ENCODE measurements at places on chromosomes 7 and 10. TPM values are rescaled to one million over a fixed set of nuclear protein-coding genes. Genes with fewer than 3 reads are reported as not detected.

- peak; percentile 23 for DNase-seq
Observed at GRCh38 chr7:28865601-28866144, 92.5 kb downstream of the TRIL start.

DNA sequence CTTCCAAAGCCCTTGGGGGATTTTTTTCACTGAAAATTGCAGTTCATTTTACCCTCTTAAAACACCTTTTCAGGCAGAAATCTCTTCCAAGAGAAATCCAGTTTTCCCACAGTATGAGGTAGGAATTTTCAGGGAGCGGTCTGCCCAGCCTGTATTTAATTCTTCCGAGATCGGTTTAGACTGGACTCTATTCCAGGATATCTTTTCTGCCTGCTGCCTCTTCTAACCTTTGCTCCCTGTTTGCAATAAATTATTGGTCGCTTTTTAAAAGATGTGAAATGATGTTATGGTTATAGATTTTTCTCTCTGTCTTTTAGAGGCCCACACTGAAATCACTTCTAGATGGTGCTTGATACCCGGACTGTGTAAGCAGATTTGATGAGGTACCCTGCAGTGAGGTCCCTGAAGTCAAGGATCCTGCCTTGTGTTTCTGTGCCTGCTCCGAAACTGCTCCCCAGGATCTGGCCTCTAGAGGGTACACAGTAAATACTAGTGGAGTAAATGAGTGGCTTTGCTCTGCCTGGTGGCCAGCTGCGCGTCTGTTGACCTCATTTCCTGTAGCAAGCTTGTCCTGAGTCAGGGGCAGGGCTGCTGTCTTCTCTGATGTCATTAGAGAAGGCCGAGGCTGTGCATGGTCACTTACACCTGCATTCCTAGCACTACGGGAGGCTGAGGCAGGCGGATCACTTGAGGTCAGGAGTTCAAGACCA, 191.6 kb downstream of the FANK1 start:
- DNase-seq = peak; percentile 44

GRCh38 chr7:43313628-43314378, 201.4 kb downstream of the HECW1 start:
- no peak for DNase-seq

DNA sequence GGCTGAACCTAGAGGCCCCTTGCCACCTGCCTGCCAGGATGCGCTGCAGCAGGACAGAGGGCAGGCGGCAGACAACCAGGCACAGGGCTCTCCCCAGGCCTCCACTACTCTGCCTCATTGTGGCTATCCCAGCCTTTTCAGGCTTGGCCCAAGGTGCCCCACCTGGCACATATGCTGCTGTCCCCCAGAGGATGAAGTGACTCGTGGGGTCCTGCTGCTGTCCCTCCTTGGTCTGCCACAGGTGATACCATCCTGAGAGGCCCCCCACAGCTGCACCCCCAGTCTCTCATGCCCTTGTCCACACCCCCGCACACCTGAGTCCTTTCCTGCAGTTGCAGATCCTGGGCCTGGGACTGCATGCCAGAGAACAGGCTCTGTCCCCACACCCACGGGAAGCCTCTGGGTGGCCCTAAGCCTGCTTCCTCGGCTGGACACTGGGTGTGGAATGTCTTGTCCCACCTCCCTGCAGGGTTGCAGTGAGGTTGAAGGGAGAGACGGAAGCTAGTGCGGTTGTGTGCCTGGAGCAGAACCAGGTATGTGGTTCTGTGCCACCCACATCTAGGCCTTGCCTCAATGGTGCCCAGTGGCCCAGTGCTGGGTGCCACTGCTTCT, 55.3 kb downstream of the RASGEF1A start:
- no peak for DNase-seq

DNA sequence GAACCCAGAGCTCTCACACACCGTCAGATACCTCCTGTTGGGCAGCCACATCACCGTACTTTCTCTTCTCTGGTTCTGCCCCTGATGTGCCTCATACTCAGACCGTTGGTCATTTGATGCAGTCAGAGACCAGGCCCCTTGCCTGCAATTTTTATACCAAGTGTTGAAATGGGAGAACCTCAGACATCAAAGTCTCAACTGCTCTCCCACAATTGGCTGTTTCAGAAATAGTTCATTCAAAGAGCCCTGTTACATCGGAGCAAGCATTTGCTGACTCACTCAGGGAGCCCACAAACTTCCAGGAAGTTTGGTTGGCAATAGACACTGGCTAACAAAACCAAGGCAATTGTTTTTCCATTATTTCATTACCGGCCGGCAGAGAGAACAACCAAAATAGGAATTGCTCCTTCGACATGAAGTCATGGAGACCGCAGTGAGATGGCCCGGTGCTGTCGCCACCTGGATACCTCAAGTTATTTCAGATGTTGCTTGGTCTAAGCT, 33.5 kb upstream of the ADAM12 start:
- no peak for DNase-seq

DNA sequence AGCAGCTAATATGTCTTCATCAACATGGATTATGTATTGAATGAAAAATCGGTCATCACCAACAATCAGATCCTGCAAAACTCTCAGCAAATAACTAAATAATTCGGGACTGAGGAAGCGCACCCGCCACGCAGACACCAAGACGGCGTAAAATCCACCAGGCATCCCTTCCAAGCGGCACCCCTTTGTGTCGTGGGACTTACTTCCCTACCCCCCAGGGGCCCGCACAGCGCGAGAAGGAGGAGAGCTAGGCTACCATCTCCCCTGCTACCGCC, 721 bp downstream of the ARL3 start:
- no peak for DNase-seq

- peak; percentile 67 for DNase-seq
Observed at GRCh38 chr10:97321032-97321803, 2.1 kb downstream of the FRAT1 start.

DNA sequence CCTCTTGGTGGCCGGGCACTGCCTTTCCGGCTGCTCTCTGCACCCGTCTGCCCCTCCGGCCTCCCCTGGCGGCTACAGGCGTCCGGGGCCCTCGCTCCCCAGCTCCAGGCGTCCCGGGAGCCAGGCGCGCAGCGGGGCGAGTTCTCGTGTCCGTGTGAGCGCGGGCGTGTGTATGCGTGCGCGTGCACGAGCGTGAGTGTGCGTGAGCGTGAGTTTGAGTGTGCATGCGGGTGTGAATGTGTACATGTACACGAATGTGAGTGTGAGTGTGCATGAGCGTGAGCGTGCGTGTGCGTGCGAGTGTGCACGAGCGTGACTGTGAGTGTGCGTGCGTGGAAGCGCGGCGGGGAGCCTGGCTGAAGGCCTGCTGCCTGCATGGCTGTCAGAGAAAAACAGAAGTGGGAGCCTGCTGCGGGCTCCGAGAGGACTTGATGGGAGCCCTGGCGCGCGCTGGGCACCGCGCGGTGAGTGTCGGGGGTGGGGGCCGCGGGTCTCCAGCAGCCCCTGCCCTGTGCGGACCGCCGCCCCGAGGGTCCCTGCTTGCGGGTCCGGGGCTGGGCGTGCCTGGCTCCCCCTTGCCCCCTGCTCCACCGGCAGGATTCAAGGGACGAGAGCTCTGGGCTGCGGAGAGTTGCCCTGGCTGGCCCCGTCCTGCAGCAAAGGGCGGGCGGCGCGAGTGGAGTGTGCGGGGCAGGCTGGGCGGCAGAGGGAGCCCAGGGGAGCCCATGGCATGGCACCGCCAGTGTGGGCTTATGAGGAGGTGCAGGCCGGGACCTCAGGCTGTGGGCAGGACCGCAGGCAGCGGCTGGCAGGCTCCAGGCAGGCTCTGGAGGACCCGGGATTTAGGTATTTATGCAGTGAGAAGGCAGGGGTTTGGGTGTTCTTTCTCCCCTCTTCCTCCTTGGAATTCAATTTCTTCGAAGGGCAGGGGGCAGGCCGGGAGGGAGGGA, 75.8 kb upstream of the EN2 start:
- DNase-seq = no peak

DNA sequence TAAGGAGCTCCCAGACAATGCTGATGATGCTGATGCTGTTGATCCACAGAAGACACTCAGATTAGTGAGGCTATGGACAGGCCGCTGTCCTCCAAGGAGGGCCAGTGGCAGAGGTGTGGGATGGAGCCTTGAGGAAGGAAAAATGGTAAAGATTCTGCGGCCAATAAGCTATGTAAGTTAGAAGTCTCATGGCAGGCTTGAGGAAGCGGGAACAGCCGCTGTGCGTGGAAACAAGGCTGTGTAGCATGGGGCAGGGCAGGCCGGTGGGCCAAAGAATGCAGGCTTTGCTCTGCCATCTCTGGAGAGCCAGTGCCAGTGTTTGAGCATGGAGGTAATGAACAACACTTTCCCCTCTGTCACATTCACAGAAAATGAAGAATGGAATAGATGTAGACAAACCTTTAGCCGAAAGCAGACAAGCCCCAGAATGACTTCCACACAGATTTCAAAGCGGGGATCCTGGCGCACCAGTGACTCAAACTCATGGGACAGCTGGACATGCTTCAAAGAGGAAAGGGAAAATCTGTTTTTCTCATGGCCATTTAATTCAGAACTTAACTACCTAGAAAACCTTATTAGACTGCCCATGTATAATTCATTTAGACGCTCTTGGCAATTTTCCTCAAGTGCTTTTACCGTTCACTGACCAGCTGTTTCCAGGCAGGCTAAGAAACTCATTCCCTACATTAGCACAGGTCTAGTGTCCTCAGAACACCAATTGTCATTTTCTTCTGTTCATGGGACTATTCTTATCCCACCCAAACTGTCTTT, 16.9 kb upstream of the FIGNL1 start:
- no peak for DNase-seq

- DNase-seq = no peak
Observed at GRCh38 chr7:102230593-102230992, 56.1 kb upstream of the SH2B2 start.

DNA sequence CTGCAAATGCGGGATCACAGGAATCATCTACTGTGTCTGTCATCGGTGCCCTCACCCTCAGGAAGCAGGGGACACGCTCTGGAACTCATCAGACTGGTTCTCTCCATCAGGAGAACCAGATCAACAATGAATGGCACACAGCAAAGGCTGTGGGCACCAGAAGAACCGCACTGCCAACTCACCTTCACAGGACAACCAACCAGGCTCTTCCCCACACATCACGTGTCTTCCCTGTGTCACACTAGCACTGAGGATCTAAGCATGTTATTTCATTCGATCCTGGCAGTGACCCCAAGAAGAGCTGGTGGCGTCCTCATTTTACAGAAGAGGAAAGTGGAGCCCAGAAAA, 106.1 kb downstream of the TNS3 start:
- no peak for DNase-seq

DNA sequence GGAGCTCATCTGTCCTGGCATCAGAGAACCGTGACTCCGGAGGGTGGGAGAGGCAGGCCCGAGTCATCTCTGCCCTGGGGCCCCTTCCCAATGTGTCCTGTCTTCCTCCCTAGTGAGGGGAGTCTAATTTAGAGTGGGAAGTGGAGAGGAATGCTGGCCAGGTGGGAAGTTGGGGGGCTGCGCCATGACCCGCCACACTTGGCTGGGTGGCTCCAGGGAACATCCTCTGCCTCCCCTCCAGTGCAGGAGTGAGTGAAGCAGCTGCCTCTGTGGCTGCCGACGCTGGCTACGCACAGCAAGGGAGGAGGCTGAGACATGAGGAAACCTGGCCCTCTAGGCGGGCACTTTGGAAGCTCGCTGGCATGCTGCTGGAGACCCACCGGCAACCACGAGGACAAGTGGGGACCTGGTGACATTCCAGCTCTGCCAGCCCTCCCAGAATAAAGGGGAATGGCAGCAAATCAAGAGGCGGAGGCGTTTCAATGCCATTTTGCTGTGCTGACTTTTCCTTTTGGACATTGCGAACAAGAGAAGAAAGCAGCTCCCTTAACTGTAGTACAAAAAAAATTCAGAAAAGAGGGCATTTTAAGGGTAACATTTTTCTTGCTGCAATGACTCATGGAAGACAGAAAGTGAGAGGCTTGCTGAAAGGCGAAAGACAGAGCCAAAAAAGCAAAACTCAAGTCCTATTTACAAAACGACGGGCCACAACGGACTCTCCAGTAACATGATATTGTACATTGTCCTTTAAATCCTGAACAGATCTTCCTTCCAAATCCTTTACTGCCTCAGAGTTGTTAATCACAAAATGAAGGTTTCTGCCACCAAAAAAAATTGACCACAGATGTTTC, 121.2 kb upstream of the PITRM1 start:
- no peak for DNase-seq

DNA sequence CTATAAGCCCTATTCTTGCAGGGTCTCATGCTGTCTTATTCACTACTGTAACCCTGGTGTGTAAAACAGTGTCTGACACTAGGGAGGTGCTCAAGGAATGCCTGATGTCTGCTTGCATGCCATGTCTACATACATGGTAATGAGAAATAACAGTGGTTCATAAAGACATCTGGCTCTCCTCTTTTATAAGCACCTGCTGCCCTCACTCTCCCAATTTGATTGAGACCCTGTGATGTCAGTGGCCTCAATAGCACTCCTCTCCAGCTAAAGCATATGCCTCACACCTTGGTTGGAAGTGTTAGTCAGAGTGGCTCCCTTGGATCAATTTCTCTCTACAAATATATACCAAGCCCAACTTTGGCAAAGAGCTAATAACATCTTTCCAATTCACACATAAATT, 30.6 kb downstream of the ANK3 start:
- no peak for DNase-seq

DNA sequence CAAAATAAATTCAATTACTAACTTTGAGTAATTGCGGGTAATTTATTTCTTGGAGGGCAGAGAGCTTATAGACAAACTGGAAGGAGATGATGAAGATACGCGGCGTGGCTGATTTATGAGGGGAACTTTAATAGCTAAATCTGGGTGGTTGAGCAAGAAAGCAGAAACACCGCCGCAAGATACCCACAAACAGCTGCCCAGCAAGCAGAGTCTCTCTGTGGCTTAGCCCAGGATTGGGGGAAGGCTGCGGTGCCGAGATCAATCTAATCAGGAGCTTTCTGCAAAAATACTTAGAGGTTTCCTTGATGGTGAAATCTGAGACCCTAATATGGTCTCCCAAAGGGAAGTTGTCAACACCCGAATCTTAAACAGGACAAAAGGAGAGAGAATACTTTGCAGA, 94.9 kb upstream of the MGMT start:
- DNase-seq = no peak

- peak; percentile 6 for DNase-seq
Observed at GRCh38 chr10:121681997-121682687, 83.9 kb upstream of the FGFR2 start.

GRCh38 chr7:155797262-155798250, 14.7 kb downstream of the SHH start:
- DNase-seq = no peak

DNA sequence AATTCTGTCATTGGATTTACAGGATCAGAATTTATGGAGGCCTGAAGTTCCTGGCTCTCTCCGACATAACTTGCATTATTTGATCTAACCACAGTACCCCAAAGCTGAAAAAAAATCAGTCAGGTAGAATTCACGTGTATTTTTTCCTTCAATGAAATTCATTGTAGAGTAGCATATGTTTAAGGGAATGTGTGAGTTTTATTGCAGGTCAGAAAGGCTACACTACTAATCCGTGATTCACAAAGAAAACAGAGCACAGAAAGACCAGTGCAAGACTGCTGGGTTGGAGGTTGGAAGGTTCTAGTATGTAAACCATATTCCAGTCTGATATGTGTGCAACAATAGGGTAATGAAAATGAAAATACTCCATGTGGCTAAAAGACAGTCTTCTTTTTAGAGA, 247.0 kb upstream of the FERD3L start:
- no peak for DNase-seq

GRCh38 chr7:106448992-106449859, 164.4 kb upstream of the NAMPT start:
- no peak for DNase-seq

- DNase-seq = no peak
Observed at GRCh38 chr10:62467527-62467926, 93.4 kb downstream of the ZNF365 start.

ZNF727 gene
- 0.08 TPM for polyA plus RNA-seq

LRRTM3 gene
- not detected for polyA plus RNA-seq

ST7 gene
- polyA plus RNA-seq = 38.1 TPM

RPEL1 gene
- polyA plus RNA-seq = not detected

ELOVL3 gene
- polyA plus RNA-seq = 0.93 TPM

ZNF804B gene
- polyA plus RNA-seq = not detected

ANKRD30A gene
- not detected for polyA plus RNA-seq

All from lung (tissue), 17 donors.